ENCODE measurements at places on chromosomes 7 and 10.

DNA sequence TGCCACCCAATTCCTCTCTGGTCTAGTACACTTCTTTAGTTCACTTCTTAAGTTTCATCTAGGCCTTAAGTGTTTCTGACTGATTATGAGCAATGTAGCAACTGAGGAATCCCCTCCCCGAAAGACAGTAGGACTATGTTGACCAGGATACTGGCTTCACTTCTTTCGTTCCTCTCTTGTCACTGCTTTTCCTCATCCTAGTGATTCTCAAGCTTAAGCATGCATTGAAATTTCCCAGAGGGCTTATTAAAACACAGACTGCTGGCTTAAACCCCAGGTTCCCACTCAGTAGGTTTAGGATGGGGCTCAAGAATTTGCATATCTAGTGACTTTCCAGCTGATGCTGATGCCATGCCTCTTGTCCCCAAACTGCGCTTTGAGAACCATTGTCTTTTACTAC is 164.6 kb upstream of the WNT16 start:
- no peak for DNase-seq

DNA sequence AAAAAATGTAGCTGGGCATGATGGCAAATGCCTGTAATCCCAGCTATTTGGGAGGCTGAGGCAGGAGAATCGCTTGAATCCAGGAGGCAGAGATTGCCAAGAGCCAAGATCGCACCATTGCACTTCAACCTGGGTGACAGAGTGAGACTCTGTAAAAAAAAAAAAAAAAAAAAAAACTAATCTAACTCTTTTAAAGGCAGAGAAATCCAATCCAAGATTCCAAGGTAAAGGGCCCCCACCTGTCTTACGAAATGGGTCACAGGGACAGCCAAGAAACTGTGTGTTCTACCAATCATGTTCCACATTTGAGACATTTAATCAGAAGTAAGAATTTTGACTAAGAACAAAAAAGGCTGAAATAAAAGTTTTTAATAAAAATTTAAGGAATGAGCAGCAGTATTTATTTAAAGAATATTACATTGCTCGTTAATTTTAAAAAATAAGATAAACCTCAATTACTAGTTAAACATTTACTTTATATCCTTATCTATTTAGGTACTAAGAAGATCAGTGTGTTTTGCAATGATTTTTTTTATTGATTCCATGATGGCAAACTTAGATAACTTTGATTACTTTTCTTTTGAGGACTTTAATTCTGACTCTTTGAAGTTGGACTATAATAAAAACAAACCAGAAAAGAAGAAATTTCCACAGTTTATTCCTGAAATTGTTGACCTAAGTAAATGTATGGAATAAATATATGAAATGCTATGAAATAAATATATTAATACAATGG is 6.7 kb upstream of the OAT start:
- DNase-seq = no peak

DNA sequence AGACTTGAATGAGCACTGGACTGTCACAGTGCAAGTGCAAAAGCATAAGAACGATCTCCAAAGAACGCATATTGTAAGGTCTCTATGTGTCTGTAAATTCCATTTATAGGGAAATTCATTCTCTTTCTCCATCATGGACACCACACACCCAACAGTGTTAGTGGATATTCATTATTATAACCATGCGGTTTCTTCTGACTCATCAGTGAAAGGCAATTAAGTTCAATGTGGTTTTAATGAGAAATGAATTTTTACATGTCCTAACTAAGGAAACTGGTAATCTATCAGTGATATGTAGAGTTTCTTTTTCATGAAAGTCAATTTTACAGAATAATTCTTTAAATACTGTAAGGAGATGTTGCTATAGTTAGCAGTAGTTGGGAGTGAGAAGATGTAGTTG is 25.9 kb downstream of the GIMAP8 start:
- DNase-seq = no peak

DNA sequence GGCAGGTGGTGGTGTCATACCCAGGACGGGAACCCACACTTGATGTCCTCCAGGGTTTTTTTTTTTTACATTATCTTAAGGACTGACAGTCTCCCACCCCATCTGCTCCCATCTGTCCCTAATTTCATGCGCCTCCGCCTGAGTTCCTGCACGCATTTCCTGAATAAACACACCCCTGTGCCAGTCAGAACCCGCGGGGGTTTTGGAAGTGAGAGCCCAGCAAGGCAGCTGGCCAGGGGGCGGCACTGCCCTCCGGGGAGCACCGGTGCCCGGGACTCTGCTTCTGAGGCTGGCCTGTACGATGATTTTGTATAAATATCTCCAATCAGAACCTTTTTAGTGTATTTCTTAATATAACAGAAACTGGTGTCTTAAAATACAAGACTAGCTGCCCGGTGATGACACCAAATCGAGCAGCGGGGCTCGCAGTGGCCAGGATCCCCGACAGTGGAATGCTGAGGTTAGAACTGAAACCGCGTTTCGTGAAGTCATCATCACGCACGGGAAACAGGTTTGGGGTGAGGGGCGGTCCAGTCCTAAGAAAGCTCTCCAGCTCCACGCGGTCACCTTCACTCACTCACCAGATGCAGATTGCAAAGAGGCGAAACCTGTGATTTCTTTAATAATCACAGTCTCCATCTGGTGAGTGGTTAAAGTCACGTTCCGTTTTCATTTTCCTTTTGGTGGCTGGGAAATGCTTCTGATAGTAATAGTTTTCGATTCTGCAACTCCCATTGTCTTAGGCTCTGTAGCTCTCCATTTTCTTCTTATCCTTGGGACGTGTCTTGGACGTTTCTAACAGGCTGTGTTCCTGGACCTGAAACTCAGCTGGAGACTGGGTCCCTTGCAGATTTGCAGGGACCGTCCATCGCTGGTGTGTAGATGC is 19.7 kb downstream of the BNIP3 start:
- no peak for DNase-seq

DNA sequence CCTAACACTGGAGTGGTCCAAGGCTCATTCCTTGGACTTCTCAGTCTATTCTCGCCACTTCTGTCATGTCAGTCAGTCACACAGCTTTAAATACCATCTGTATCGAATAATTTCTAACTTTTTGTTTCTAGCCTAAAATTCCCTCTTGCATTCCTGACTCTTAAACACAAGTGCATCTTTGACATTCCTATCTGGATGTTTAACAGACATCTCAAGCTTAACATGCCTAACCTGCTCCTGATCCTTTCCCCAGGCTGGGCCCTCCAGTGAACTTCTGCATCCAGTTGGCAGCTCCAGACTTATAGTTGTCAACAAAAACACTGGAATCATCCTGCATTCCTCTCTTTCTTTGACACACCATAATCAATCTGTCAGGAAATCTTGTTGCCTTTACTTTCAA is 4.5 kb upstream of the ABCB4 start:
- DNase-seq = no peak

- DNase-seq = no peak
These were observed 32.8 kb downstream of the FOXK1 start for GRCh38 chr7:4714767-4715409.

GRCh38 chr7:36736899-36737211 is 12.6 kb upstream of the AOAH start:
- DNase-seq = no peak

GRCh38 chr7:74183142-74183541 is 9.0 kb downstream of the EIF4H start:
- DNase-seq = no peak

- DNase-seq = no peak
These were observed 103.2 kb downstream of the IPMK start for GRCh38 chr10:58164517-58164916.

- DNase-seq = no peak
These were observed 6.9 kb upstream of the RAPGEF5 start for GRCh38 chr7:22363756-22364422.

- no peak for DNase-seq
These were observed 77.0 kb downstream of the AASS start for GRCh38 chr7:122067077-122067476.

- DNase-seq = no peak
These were observed 86.3 kb downstream of the MRPL32 start for GRCh38 chr7:43018446-43018845.

- no peak for DNase-seq
These were observed 2.5 kb downstream of the HSPB1 start for GRCh38 chr7:76304888-76305375.

DNA sequence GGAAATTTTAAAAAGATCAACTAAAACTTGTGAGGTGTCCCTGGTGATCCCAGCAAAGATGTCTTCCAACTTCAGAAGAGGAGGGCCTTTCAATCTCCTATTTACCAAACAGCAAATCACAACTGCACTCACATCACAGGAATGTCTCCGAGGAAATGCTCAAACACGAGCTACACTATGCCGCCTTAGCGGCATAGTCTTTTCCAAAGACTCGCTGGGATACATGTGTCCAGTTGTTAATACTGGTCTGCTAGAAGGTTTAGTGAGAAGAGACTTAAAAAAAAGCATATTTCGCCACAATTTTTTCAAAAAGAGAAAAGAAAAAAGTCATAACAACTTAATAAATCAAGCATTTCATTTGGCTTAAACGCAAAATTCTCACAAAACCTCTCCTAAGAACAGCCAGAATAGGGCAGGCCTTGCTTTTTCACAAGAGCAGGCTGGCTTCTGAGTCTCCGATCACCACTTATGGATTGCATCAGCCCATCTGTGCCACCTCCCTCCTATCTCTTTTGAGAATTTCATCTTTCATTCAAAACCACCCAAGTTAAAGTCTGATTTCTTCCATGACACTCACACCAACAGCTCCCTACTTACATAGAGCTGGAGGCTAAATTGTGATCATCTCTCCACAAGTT is 66.1 kb downstream of the GNA12 start:
- DNase-seq = no peak

GRCh38 chr7:151461096-151461941 is 21.4 kb upstream of the CRYGN start:
- no peak for DNase-seq

GRCh38 chr7:14714161-14714728 is 188.3 kb downstream of the DGKB start:
- no peak for DNase-seq

- no peak for DNase-seq
These were observed 60.1 kb downstream of the LANCL2 start for GRCh38 chr7:55425141-55425752.

GRCh38 chr10:114026189-114027040 is 17.3 kb upstream of the ADRB1 start:
- DNase-seq = no peak

DNA sequence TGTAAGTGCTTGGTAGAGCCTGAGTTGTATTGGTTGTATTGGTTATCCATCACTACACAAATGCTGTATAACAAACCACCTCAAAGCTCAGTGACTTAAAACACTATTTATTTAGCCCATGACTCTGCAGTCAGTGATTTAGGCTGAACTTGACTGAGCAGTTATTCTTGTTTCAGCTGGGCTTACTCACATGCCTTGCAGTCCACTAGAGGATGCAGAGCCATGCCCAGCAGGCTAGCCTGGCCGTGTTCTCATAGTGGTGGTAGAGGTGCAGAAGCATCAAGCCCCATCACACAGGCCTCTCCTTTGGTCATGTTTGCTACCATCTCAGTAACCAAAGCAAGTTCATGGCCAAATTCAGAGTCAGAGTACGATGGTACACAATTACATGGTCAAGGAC is 43.9 kb downstream of the LUC7L2 start:
- no peak for DNase-seq

DNA sequence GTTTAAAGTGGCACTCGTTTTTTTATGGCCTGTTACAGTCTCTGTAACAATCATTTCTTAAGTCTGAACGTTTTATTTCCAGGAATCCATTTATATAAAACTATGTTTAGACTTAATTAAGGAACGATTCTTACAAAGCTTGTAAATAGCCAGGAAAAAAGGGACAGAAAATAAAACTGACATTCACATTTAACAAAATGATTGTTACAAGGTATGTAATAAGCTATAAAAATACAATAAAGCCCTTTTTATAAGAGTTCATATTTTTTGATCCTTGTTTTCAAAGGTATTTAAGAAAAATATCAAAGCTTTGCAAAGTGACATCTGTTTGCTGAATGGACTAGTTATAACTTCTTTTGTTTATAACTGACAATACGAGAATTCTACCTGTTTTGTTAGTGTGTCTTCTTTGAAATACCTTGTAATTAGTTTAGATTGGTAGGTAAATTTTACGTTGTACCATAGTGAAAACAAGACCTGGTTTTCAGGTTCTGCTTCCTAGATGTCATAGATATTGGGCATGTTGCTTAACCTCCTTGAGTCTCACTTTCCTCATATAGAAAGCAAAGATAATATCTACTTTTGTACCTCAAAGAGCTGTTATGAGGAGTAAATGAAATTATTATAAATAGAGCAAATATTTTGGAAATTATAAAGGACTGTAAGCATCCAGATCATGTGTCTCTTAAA is 25.8 kb downstream of the BTRC start:
- DNase-seq = no peak

DNA sequence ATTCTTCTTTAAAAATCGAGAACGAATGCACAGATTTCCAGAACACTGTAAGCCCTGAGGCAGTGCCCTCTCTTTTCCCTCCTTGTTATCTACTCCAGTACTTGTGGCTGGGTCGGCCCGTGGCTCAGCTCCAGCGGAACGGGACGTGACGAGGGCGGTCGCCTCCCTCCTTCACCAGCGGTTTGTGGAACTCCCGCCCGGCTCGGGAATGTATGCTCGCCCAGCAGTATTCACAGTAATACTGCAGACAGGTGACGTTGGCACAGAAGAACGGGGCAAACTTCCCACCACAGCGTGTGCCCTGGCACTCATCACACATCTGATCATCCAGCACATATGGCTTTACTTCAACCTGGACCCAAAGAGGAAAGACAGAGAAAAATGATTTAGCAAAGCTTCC is 128.5 kb downstream of the BTAF1 start:
- DNase-seq = no peak

DNA sequence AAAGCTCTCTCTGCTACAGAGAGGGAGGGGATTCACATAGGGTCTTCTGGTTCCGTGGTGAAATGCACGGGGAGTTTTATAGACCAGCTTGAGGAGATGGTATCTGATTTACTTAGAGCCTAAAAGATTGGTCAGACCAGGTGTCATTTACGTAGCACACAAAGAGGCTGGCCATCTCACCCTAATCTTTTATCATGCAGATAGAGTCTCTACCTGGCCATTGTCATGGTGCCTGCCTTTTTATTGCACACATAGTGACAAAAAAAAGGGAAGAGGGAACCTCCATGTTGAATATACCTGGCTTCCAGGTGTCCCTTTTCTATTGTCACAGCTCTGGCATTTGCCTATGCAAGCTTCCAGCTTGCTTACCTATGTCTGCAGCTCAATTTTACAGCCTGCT is 1456.1 kb downstream of the GATA3 start:
- DNase-seq = no peak

GRCh38 chr7:79452032-79452494 is 1.4 kb downstream of the MAGI2 start:
- DNase-seq = no peak

DNA sequence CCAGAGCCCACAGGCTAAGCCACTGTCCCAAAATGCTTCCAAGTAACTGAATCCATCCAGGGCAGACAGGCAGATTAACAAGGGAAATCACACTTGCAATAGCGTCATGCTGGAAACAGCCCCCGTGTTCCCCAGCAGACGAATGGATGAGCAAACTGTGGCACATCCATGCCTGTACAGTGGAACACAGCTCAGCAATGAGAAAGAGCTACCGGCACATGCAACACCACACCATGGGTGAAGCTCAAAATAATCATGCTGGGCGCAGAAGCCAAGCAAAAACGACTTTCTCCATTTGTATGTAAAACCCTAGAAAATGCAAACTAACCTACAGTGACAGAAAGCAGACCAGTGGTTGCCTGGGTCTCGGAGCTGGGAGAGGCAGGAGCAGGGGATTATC is 153.1 kb downstream of the SLIT1 start:
- DNase-seq = no peak
